ENCODE measurements at places on chromosomes 5 and 9.

DNA sequence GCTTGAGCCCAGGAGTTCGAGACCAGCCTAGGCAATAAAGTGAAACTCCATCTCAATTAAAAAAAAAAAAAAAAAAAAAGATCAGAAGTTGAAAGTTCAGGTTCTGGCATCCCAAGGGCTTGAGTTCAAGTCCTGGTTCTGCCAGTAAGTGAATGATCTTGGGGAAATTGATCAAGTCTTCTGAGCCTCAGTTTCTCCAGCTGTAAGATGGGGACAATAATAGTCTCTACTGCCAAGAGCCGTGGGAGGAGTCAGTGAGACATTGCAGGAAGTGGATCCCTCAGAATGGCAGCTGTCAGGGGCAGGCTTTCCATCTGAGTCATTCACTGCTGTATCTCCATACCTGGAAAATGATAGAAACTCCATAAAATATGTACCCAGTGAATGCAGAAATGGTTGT is 37.8 kb upstream of the FUBP3 start:
- peaks cover 4% of the 10 kb centered on the region for H3K4me1 ChIP-seq
- no peak overlapping the region for H3K4me3 ChIP-seq
- no peak for DNase-seq
- peaks cover 50% of the 10 kb centered on the region for H3K27me3 ChIP-seq

- no peaks in the 10 kb centered on the region for H3K36me3 ChIP-seq
- no peak overlapping the region for H3K27ac ChIP-seq
- H3K4me3 ChIP-seq = no peak overlapping the region
- peaks cover 7% of the 10 kb centered on the region for H3K27me3 ChIP-seq
Observed at GRCh38 chr5:59799668-59800346, 93.7 kb downstream of the PDE4D start.

- DNase-seq = no peak
Observed at GRCh38 chr9:93622691-93623090, 46.3 kb downstream of the PHF2 start.

DNA sequence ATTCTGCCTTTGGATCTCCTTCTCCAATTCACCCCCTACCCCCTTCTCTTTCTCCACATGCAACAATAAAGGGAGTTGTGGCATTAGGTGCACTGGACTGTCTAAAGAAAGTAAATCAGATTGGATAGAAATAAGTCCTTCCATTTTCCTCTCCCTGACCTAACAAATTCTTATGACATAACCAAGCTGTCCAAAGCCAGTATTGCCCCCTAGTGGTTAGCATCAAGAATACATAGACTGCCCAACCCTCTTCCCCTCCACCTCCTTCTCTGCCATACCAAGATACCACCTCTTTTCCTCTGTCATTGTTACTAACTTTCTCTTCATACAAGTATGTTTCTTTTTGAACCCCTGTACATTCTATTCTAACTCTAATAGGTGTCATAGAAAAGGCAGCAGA is 45.7 kb downstream of the PPARGC1B start:
- H3K36me3 ChIP-seq = peaks cover 13% of the 10 kb centered on the region
- no peaks in the 10 kb centered on the region for H3K27me3 ChIP-seq
- no peak overlapping the region for H3K4me3 ChIP-seq
- H3K4me1 ChIP-seq = peaks cover 15% of the 10 kb centered on the region
- H3K27ac ChIP-seq = no peak overlapping the region

DNA sequence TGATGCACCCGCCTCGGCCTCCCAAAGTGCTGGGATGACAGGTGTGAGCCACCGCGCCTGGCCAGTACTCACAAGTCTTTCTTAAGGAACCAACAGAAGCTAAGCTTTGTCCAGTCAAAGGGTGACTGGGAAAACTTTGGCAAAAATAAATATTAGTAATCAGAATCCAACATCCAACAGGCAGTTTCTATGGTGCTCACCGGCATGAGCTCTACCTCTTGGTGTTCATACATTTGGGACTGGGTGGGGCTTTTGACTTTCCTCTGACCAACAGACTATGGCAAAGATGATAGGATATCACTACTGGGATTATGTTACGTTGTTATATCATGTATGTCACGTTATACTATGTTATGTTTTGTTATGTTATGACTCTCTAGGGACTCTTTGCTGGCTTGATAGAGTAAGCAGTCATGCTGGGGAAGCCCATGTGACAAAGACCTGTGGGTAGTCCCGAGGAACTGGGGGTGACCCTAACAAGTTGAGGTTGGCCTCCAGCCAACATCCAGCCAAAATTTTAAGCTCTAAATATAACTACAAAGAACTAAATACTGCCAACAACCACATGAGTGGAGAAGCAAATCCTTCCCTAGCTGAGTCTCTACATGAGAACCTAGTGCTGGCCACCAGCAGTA is 6.0 kb downstream of the RASGEF1C start:
- H3K27me3 ChIP-seq = peaks cover 34% of the 10 kb centered on the region
- no peak overlapping the region for H3K4me3 ChIP-seq
- DNase-seq = no peak
- H3K36me3 ChIP-seq = no peaks in the 10 kb centered on the region

All from activated CD4-positive, alpha-beta memory T cell treated with anti-CD3 and anti-CD28 coated beads for 36 hours (primary cell).